ENCODE measurements at places on chromosomes 4 and X. TPM values are rescaled to one million over a fixed set of nuclear protein-coding genes. Genes with fewer than 3 reads are reported as not detected.

DNA sequence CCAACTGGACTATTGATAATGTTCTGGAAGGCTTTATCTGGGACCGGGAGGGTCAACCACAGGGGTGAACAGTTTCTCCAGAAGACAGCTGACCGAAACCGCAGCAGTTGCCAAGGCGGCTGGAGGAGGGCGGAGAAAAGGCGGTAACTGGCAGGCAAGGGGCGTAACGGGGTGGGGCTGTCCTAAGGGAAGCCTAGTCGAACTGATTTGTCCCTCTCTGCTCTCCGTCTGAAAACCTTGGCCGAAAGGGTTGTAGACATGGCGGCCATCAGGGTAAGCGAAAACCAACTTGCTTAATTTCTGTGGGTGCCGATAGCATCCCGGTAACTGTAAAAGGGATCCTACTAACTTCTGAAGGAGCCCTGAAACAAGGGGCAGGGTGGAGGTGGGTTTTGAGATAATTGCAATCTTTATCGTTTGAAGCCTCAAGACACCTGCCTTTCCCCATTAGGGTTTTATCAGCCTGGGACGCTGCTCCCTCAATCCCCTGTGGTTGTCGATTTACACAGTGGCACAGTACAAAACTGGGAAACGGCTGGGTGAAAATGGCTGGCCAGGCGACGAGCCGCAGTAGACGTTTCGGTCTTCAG is at the start of gene APOOL:
Gene APOOL, plus strand, starts transcription at position 223 of the 590 bp plus-strand sequence. Its CDS starts 36 bp downstream, at position 259.
- peak; percentile 57 for DNase-seq

DNA sequence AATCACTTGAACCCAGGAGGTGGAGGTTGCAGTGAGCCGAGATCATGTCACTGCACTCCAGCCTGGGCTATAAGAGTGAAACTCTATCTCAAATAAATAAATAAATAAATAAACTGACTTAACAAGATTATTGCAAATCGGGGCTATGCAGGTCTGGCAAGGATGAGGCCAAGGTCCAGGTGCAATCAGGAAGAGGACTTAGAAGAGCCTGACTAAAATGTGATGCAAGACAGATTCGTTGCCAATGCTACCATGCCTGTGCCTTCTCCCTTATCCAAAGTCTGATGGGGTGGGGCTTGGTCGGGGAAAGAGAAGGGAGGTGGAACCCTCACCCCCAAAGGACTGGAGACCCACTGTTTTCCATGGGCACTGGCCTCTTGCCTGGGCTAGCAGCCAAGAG is 14.7 kb downstream of the ZCCHC13 start:
- no peak for DNase-seq

DNA sequence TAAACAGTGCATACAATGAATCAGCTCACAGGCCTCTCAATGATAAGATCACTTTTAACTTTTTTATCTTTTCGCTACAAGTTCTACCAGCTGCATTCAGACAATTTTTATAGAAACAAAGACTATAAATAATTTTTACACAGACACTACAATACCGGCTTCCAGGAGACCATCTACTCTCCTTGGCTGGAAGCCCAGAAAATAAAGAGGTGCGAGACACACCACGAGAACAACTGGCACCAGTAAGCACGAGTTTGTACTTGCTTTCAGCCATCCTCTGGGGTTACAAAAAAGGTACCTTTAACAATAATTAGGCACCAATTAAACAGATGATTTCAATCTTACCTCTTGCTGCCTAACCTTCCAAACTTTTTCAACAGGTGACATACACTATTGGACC is 11.2 kb upstream of the PRDX4 start:
- DNase-seq = no peak

GRCh38 chrX:69216446-69216845 is 51.2 kb upstream of the PJA1 start:
- DNase-seq = no peak

- DNase-seq = no peak
These were observed 255.1 kb upstream of the GPC4 start for GRCh38 chrX:133670383-133670782.

DNA sequence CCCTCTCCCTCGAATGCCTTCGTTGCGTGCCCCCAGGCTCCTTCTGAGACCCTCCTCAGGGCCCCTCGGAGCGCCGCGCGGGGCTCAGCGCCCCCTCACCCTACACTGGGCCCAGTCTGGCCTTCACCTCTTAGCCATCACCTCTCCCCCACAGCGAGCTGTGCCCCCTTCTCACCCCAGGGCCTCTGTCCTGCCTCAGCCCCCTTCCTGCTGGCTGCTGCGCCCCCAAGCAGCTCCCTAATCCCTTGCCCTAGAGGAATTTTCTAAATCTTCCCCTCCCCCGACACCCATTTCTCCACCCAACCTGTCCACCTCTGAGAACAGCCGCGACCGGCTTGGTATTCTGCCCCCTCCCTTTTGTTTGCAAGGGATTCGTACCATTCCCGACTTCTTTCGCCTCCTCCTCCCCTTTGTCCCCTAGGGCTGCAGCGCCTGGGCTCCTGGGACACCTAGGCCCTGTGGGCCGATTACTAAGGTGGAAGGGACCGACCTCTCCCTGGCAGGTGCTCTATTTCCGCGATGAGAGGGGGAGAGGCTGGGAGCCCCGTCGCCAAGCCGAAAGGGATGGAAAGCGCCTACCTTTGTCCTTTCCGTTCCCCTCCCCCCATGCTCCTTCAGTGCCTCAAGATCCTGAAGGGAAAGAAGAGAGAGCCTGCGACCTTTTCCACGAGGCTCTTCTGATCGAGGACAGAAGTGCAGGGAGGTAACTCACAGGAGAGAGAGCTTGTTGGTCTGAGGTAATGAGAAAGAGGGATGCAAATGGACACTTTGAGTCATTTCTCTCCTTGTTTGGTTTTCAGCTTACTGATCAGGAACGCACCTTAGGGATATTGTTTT is 10.9 kb downstream of the DLG3 start:
- no peak for DNase-seq

- no peak for DNase-seq
These were observed 36.0 kb upstream of the SPANXC start for GRCh38 chrX:141278306-141278705.

The USP26 gene
- total RNA-seq = not detected

GRCh38 chr4:75924309-75924827 is 16.4 kb downstream of the NAAA start:
- DNase-seq = no peak

GRCh38 chr4:38683276-38683675 is 19.3 kb downstream of the KLF3 start:
- no peak for DNase-seq

DNA sequence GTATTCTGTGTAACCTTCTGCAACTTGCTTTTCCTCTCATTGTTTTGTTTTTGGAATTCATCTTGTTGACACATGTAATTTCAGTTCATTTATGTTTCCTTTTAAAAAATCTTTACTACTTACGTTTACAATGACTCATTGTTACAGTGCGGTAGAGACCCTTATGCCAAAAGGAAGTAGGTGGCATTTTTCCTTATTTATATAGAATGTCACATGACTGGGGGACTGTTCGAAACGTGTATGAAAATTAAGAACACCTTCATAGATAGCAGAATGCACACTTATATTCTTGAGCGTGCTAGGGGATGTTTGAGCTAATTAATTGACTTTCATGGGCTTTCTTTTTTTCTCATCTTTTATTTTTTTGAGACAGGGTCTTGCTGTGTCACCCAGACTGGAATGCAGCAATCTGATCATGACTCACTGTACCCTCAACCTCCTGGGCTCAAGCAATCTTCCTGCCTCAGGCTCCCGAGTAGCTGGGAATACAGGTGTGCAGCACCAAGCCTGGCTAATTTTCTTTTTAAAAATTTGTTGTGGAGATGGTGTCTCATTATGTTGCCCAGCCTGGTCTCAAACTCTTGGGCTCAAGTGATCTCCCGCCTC is 7.3 kb downstream of the REPS2 start:
- DNase-seq = peak; percentile 16

- no peak for DNase-seq
These were observed 9.1 kb downstream of the MED28 start for GRCh38 chr4:17623451-17624001.

- no peak for DNase-seq
These were observed 9.3 kb upstream of the CPE start for GRCh38 chr4:165369522-165369921.

The MGARP gene
- total RNA-seq = 0.08 TPM

DNA sequence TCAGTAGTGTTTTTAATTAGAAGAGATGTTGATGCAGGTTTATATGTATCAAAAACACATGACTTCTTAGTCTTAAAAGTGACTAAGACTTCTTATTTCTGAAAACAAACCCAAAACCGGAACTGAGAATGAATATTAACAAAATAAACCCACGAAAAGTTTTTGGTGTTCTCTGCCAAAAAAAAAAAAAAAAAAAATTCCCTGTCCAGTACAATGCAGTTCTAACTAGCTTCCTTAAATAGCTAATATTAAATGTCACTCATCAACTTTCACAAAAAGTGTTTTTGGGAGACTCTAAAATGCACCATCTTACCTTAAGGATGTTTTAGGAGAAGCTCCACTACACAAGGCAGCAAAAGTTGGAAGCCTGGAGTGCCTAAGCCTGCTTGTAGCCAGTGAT is 2.0 kb downstream of the ANKRD37 start:
- DNase-seq = no peak

The APELA gene
- total RNA-seq = not detected

- DNase-seq = no peak
These were observed 250.5 kb downstream of the STPG2 start for GRCh38 chr4:97892592-97893266.

GRCh38 chrX:100926453-100926852 is 2.3 kb downstream of the XKRX start:
- no peak for DNase-seq

The TEX11 gene
- not detected for total RNA-seq

Data from kidney epithelial cell (primary cell).